ENCODE measurements at places on chromosomes 3 and 15.

- DNase-seq, result no peak
Observed at GRCh38 chr3:157070678-157070999, 89.3 kb downstream of the CCNL1 start.

- no peak for DNase-seq
Observed at GRCh38 chr3:53658613-53659193, 164.3 kb downstream of the CACNA1D start.

DNA sequence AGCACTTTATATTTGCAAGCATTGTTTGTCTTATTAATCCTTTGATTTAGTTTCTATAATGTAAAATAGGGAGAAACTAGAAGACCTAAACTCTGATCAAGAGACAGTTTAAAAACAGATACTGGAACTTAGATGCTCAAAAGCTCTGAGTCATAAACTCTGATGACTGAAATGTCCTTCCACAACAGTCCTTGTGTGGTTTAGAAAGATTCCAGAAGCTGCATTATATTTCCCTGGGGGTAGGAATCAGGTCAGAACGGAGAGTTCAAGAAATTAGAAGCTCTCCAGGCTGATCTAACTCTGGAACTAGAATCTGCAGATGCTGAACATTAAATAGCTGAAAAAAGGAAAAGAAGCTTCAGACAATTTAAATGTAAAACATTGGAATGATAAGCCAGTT is 18.3 kb upstream of the ONECUT1 start:
- no peak for DNase-seq

GRCh38 chr3:13484851-13485590 is 4.9 kb downstream of the HDAC11 start:
- DNase-seq, result no peak

DNA sequence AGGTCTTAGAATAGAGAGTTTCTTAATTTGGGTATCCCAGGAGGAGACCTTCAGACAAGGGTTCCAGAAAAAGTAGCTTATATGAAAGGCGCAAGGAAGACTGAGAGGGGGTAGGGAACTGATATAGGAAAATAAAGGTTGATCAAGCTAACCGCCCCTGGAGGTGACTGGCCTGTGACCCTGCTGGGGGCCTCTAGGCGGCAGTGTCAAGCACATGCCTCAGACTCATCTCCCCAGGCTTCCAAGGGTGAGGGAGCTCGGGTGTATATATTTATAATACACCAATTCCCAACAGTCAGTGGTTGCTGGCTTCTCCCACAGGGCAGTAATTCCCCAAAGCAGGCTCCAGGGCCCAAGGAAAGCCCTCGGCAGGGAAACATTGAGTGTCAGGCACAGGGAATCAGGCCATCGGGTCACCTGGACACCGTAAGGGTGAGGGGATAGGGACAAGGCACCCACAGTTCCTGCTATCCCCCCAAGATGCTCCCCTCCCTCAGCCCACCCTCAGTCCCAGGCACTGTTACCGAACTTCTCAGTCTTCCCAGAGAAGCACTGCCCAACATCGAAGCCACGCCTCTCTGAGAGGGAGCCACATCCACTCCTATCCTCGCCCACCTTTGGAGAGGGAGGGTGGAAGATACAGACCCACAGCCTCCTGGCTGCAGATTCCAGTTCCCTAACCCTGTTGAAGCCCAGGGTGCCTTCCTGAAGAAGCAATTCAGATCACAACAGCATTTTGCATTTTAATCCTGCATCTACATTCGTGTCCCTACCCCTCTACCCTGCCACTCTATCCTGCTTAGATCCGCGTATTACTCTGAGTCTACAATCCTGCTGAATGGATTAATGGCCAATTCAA is 19.5 kb upstream of the CAV3 start:
- DNase-seq, result no peak

DNA sequence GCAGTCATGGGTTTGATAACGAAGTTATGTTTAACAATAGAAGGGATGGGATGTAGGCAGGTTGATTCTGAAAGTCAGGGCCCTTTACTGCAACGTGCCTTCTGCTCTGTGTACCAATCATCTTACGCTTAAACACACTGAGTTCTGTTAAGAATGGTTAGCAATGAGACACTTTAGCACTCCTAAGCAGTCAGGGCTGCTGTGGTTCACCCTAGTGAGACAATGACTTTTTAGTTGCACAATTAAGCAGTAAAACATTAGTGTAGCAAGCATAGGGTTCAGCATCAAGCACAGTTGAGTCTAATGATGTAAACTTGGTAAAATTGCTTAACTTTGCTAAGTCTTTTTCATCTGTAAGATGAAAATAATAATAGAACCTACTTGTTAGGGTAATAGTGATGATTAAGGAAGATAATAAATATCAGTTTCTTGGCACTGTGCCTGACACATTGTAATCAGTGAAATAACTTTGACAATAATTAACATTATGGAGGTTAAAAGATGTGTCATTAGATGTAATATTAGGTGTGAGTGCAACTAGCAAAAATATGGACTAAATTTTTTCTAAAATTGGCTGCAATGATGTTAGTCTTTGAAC is 484.2 kb upstream of the THBS1 start:
- no peak for DNase-seq

GRCh38 chr15:39172380-39173281 is 408.2 kb upstream of the THBS1 start:
- DNase-seq, result no peak

GRCh38 chr3:161426758-161427157 is 55.4 kb upstream of the SPTSSB start:
- no peak for DNase-seq

- no peak for DNase-seq
Observed at GRCh38 chr3:160157321-160157720, 67.9 kb upstream of the C3orf80 start.

GRCh38 chr3:65907232-65908130 is 131.2 kb downstream of the MAGI1 start:
- DNase-seq, result no peak

DNA sequence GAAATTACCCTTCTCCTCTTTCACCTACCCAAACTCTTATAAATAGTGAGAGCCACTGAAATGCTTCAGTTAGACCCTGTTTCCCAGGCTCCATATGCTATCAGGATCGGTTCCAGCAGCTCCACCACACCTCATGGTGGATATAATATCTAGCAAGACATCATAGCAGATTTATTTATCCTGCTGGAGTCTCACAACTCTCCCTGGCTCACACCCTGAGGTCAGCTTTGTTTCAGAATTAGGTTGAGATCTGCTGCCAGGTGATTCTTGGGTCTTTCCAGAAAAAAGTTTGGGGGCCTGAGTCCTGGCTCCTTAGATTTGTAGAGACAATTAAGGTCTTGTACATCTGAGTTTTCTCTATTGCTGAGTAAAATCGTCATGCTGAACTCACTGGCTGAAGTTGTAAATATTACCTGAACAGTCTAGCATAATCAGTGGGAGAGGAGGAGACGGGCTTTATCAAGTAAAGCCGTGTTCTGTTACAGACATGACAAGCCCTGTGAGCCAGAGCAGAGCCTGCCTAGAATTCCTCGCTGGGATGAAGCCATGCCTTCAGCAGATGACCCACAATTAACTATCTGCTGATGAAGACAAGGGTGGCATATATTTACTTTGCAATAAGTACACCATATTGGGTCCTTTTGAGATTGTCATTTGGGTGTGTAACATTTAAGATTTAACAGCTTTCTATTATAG is 131.6 kb downstream of the STAC start:
- DNase-seq, result no peak

GRCh38 chr3:24680214-24680967 is 185.7 kb upstream of the THRB start:
- peak; percentile 52 for DNase-seq

GRCh38 chr15:84023636-84024035 is 211.9 kb upstream of the GOLGA6L4 start:
- no peak for DNase-seq

GRCh38 chr3:186176373-186176990 is 67.6 kb upstream of the ETV5 start:
- DNase-seq, result no peak

- no peak for DNase-seq
Observed at GRCh38 chr3:30017901-30018300, 588.5 kb upstream of the TGFBR2 start.

- DNase-seq, result no peak
Observed at GRCh38 chr15:26461847-26462608, 310.8 kb downstream of the GABRB3 start.

DNA sequence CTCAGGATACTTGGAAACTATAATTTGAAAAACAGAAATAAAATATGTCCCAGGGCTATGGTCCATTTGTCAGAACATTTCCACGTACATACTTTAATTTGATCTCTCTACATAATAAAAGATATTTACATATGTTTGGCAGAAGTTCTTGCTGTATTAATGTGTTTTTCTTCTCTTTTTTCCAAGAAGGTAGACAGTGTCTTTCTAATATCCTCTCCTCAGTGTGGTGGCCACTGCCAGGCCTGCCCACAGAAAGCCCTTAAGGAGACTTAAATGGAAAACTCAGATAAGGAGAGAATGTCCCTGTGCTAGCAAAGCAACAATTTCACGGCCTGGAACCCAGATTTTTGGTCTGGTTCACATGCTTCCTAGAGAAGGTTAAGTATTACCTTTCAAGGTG is 76.5 kb upstream of the ARHGEF26 start:
- DNase-seq, result no peak

DNA sequence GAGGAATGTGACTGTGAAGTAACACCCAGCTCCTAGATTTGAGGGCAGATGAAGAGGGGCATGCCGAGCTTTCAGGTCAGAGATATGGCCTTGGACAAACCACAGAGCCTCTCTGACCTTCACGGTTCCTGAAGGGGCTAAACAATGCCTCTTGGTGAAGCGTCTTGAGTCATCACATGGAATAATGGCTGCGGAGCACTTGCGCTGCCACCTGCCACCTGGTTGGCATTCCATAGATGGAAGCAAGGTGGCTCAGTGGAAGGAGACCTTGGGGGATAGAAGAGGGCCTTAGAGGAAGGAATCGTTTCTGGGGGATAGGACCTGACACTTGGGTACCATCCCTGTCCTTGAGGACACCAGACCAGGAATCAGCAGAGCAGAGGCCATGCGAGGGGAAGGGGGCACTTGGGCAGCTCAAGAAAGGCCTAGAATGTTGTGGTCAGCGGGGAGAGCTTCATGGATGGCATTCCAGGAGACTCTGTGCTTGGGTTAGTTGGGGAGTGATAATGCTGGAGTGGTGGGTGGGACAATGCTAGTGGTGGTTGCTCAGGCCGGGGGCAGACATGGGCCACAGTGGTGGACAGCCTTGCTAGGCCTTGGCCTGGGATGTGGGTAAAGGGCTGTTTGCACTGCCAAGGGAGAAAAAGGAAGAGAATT is 12.6 kb downstream of the MRAS start:
- DNase-seq, result no peak

GRCh38 chr15:36761132-36761847 is 181.9 kb downstream of the CDIN1 start:
- DNase-seq, result no peak

DNA sequence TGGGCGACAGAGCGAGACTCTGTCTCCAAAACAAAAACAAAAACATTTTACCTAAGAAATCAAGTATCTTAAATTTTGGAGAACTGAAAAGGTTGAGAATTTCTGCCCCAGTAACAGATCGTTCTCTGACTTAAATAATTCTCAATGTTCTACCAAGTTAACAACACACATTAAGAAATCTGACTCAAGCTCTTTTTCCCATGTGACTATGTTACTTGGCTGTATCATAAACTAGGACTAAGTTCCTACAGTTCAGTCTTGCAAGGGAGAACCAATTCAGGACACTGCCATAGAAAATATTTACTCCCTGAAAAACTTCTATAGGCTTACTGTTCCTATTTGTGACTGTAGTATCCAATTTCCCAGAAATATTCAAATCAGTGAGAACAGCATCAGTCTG is 20.9 kb upstream of the USF3 start:
- DNase-seq, result no peak

- no peak for DNase-seq
Observed at GRCh38 chr3:119613201-119613600, 15.5 kb downstream of the PLA1A start.

DNA sequence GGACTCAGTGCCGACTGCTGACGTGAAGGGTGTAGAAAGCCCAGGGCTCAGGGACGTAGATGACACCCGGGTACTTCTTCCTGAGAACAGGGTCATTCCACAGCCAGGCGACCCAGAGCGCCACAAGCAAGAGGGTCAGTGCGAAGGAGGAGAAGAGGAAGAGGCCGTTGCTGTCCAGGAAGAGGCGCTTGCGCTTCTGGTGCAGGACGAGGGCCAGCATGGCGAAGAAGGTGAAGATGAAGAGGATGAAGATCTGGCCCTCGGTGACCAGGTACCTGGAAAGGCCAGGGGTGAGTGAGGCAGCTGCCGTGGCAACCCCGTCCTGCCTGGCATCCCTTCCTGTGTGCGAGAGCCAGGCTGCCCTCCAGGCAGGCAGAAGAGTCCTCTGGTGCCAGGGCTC is 3.0 kb upstream of the CALML4 start:
- DNase-seq, result no peak

DNA sequence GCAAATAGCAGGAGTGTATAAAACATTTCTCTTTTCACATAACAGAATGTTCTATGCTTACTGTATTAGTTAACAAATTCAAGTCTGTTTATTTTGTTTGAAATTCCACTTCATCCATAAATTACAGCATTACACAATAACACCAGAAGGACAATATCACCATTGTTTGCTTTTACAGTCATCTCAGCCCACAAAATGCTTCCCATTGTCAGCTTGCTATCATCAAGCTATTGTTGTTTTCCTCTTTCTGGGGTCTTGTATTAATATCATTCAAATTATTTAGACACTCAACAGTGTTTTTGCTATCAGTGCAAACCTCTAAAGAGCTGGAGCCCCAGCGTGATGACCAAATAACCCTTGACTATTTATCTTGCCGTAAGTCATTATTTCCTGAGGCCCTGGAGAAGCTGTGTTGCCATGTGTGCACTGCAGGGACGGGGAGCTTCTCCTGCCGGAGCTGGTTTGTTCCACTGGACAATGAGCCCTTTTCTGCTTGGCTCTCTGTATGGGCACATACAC is 1.1 kb downstream of the SAMMSON start:
- no peak for DNase-seq

DNA sequence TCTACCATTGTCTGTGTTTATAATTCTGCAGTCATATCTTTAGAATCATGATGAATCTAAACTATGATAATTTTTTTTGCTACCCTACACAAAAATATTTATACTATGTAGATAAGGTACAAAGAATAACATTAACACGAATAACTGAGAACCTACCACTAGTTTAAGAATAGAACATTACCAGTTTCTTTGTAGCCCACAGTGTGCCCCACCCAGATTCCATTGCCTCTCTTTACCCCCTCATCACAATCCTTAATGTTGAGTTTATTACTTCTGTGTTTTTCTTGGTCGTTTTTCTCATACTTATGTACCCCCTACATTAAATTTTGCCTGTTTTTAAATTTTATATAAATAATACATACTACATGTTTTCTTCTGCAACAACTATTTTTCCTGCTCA is 140.5 kb downstream of the BBX start:
- no peak for DNase-seq

- DNase-seq, result no peak
Observed at GRCh38 chr3:44529927-44530326, 25.1 kb upstream of the ZKSCAN7 start.

All from activated CD4-positive, CD25-positive, alpha-beta regulatory T cell treated with anti-CD3 and anti-CD28 coated beads, Interleukin-2, amount 50 U/mL, for 72 hours (primary cell).